LoVo (cell line): ENCODE measurements at places on chromosomes 1 and 21.

- no peak for DNase-seq
Observed at GRCh38 chr1:112934577-112934976, 21.4 kb downstream of the SLC16A1 start.

GRCh38 chr1:165441166-165441880 lies 3.6 kb downstream of the RXRG start:
- no peak for DNase-seq

DNA sequence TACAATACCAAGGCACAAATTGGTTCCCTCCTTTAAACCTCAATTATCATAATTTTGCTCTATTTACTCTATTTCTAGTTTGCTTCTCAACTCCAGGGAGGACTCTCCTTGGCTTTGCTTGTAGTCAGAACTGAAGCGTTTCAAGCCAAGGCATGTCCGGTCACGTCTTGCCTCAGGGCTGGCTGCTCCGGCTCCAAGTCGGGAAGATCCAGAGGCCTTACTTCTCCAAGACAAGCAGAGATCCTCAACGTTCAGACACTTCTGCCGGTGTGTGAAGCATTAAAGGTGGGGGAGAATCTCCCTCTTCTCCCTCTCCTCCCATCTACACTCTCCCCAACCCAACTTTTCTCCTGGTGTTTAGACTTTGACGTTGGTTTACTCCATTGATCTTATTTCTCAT lies 7.2 kb upstream of the HHAT start:
- no peak for DNase-seq

DNA sequence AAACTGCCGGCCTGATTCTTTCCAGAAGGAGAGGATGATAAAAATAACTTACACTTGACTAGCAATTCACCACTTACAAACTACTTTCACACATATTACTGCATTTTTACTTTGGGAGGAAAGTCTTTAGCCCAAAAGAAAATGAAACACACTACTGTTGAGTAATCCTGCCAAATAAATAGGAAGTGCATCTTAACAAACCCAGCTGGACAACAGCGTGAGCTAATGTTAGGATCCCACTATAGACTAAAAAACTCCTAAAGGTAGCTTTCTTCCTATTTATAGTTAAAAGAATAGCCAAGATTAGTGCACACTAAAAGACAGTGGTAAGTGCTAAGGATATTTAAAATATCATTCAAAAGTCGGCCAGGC lies 83.8 kb downstream of the HSF2BP start:
- DNase-seq = no peak

DNA sequence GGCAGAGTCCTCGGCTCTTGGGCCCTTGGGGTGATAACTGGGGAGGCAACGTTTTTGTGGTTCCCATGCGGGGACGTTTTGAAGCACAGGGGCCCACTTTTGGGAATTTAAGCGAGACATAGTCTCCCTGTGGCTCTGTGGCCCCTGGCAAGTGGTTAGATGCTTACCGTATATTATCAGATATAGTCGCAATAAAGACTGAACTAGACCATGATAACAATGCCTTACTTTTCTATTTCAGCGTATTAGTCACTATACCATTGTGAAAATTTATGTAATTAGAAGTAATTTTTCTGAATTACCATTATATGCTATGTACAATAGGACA lies 538 bp upstream of the RCAN1 start:
- DNase-seq = no peak

DNA sequence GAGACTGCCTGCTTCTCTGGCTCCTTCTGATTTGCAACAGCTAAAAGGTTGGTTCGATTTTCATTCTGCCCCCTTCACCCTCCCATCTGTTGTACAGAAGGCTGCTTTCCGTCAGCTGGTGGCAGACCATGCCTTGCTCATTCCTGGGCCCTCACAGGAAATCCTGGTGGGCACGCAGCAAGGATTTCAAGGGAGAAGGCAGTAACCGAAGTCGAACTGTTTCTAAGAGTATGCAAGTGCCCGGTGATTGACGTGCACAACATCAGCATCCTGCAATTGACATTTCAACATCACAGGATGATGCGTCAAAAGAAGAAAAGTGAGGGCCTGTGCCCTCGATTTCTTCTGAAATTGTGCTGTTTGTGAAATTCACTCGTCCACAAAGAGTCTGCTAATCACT lies 83.8 kb downstream of the PLPP3 start:
- DNase-seq = no peak
